ENCODE measurements at places on chromosomes 6 and 20.

DNA sequence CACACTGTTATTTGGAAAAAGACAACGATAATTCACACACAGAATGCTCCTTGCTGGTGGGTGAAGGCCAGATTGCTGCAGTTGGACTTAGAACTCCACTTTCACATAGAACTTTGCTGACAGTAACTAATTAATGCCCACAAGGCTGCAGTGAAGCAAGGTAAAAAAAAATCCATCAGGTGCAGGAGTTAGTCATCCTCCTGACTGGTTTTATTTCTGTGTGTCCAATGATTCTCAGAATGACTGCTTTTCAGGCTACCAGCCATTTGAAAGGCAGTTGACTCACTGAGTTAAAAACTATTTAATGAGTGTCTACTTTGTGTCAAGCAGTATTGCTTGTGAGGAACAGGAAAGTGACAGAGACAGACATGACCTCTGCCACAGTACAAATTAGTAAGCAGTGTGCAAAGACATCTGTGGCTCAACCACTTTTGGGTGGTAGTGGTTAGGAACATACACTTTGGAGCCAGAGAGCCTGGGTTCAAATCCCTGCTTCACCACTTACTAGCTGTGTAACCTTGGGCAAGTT is 41.9 kb downstream of the ELOVL5 start:
- no peak for DNase-seq

DNA sequence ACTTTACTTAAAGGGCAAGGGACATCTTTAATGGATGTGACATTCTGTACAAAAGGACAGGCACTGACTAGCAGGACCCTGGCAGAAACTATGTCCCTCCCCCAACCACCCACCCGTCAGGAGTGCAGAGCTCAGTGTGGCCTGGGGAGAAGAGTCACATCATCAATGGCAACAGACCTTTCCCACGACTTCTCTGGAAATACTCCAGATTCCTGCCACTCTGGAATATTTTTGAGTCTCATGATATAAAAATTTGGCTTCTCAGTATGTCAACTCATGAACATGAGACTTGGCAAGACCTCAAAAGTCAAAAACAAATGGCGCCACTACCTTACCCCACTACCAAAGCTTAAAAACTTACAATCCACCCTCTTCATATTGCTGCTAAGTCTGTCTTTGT is 118.3 kb downstream of the SLC23A2 start:
- no peak for DNase-seq

DNA sequence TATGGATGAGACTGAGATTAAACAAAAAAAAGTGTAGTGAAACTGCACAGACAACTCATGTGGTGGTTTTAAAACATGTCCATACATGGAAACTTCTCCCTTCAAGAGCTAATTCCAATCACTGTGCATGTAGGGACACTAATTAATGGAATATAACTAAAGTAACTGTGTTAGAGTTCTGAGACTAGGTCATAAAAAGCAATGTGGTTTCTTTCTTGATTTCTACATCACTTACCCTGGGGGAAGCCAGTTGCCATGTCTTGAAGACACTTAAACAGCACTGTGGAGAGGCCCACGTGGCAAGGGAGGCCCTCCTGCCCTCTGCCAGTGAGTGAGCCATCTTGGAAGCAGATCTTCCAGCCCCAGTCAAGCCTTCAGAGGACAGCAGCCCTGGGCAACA is 118.2 kb upstream of the DST start:
- DNase-seq: no peak

- no peak for DNase-seq
Measured at GRCh38 chr20:51562332-51563173, 20.0 kb upstream of the NFATC2 start.

- no peak for DNase-seq
Measured at GRCh38 chr6:131727467-131727866, 16.6 kb upstream of the CTAGE9 start.

DNA sequence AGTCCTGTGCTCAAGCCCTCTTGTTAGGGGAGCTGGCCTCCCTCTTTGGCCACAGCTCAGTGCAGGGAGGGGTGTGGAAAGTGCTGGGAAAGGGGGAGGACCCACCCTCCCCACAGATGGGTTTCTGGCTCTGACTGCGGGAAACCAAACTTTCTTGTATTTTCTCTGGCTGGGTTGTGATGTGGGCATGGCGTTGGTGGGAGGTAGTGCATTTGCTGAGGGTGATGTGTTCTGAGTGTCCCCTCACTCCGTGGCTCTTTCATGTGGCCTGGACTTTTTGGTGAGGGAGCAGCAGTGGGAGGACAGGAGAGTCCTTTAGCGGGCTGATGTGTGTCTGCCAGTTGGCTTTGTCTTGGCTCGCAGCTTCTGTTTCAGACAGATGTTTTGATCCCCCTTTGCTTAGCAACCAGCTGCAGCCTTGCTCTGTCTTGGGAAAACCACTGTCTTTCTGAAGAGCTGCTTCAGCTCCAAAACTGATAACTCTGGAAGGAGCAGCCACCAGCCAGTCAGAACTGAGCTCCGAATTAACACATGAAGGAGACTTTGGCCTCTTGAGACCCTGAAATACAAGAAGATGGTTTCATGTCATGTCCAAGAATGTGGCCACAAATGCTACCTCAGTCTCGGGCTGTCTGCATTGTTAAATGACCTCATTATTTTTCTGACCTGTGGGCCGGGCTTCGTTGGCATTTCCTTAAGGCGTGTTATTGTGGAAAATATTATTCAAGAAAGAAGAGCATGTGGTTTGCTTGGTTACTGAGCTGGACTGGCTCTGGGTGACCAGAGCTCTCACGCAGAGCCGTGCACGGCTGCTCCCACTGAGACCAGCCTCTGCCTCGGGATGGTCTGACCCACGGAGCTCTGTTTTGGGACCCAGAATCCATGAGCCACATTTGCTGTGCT is 21.5 kb downstream of the SYNJ2 start:
- DNase-seq: no peak

DNA sequence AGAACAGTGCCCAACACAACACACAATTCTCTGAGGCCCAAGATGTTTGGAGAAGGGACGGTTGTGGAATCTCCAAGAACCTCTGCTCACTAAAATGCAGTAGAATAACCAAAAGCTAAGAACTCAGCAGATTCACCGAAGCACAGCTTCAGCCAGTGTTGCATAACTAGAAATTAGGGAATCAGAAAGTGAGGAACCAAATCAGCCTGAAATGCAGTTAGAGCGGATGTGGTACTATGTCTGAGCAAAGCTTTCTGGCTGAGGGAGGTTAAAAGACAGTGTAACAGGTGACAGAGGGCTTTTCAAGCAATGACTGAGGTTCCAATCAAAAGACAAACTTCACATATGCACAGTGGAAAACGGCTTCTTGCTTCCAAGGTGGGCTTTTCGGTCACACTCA is 197.9 kb upstream of the KCNK16 start:
- DNase-seq: no peak

- DNase-seq: no peak
Measured at GRCh38 chr6:8166156-8166555, 63.8 kb upstream of the EEF1E1 start.

- no peak for DNase-seq
Measured at GRCh38 chr6:138477913-138478539, 21.3 kb downstream of the NHSL1 start.

GRCh38 chr6:110658631-110659211 is 156.5 kb downstream of the CDK19 start:
- DNase-seq: no peak

GRCh38 chr6:98864497-98864896 is 30.1 kb downstream of the POU3F2 start:
- no peak for DNase-seq

GRCh38 chr6:26249957-26250697 is 114.9 kb upstream of the BTN3A2 start:
- no peak for DNase-seq

DNA sequence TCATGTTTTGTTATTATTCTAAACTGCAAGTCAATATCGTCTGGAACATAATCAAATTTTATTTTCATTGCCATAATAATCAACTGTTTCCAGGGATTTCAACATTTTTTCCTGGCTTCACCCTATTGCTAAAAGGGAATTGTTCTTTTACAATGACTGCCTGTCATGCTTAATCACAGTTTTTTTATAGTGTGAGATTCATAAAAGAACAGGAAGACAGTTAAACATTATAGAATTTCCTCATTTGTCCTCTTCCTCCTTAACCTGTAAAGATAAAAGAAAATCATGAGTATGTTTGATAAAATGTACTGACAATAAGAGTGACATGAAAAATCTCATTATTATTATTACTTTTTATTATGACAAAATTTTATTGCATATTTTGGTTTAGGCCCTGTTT is 73.3 kb upstream of the CENPW start:
- DNase-seq: no peak

GRCh38 chr20:20009784-20010253 is 7.3 kb upstream of the NAA20 start:
- DNase-seq: no peak

DNA sequence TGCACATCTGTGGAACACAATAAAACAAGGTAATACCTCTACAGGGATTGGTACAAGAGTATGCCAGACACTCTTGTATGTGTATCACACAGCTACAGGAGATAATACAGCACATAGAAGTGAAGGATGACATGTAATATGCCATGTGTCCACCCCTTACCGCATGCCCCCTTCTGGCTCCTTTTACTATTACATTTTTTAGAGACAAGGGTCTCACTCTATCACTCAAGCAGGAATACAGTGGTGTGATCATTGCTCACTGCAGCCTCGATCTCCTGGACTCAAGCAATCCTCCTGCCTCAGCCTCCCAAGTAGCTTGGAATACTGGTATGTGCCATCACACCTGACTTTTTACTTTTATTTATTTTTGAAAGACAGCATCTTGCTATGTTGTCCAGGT is 4.2 kb upstream of the NCR3 start:
- DNase-seq: no peak

GRCh38 chr6:157880534-157880933 is 57.5 kb downstream of the SNX9 start:
- DNase-seq: no peak

- no peak for DNase-seq
Measured at GRCh38 chr6:138428944-138429598, 25.0 kb downstream of the HEBP2 start.

GRCh38 chr6:90199900-90200299 is 96.7 kb downstream of the BACH2 start:
- DNase-seq: no peak

DNA sequence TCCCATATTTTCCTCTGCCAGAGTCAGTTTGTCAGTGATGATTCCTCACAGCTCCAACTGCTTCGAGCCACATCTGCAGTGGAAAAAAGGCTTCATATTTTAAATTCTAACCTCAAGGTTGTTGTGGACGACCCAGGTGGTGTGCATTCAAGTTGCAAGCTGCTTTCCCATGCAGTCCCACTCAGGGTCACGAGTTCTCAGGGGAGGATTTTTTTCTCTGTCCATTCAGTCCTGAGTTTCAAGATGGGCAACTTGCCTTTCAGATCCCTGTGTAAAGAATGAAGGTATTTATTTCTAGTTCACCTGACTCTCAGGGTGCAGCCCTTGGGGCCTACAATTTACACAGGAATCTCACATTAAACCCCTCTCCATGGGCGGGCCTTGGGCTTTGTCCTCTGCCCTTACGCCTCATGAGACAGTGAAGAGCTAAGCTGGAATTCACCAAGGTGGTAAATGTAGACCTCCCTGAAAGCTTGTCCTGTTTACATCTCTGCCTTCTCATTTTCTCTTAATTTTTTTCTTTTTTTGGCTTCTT is 65.9 kb downstream of the TPD52L1 start:
- DNase-seq: no peak

- no peak for DNase-seq
Measured at GRCh38 chr6:137903933-137904821, 37.1 kb downstream of the TNFAIP3 start.

DNA sequence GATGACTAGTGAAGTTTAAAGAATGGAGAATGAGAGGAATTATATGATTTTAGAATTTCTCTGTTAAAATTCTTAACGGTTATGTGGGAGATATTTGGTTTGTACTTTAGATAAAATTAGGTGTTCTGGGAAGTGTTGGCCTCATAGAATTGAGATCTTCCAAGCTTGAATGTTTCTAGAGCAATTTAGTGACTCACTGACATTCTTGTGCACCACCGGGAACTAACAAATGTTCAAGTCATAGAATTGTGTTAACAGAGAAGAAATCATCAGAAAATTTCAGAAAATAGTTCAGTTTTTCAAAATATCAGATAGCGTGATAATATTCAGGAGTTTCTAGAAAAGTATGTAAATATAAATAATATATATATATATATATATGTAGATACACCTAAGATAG is 67.9 kb upstream of the BMP5 start:
- no peak for DNase-seq

DNA sequence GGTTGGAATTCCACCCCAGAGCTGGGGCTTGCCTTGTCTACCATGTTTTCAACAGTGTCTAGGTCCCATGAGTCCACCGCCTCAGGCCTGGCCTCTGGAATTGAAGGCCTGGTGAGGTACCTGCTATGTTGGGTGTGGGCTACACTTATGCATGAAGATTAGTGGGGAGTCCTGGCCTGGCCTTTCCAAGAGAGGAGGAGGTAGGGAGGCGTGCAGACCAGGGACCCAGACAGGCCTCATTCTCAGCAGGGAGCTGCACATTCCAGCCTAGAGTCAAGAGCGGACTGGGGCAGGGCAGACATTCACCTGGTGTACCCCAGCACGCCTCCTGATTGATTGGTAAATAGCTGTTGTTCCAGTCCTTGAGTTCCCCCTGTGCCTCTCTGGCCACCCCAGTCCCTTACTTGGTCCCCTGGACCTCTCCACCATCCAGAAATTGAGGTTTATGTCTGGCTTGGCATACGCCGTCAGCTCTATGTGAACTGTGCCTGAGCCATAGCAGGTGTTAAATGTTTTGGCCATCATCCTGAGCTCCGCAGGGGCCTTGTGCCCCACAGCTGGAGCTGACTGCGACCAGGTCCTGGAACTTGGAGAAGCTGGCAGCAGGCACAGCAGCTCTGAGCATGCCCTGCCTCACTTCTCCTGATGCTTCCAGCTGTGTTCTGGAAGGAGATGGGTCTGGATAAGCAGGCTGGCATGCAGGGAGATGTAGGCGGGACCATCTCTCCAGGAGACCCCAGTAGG is 8.2 kb upstream of the VEGFA start:
- no peak for DNase-seq

DNA sequence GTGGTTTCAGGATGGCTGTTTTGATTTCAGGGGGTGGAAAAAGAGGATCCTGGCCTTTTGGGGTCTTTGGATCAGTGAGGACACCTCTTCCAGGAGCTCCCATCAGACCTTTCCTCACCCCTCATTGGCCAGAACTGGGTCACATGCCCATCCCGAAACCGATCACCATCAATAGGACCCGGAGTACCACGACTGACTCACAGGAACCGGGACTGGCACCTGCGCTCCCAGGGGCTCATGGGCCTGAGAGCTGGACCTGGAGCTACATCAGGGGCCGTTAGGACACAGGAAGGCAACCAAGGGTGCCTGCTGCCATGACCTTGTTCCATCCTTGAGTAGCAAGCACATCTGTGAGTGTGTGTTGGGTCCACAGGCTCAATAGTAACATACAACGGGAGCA is 180.4 kb downstream of the BMP7 start:
- DNase-seq: no peak

DNA sequence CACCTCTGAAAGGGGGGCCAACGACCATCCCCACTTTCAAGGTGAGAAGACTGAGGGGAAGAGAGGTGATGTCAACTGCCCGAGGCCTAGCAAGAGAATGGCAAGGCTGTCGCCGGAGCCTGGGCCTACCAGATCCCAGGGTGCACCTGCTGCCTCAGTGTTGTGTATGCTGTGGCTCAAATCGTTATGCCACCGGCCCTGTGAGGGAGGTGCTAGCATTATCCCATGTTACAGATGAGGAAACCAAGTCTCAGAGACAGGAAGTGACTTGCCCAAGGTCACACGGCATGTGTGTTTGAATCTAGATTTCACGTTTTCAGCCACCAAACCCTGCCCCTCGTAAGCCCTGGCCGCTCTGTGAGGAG is 152.5 kb downstream of the CEBPB start:
- no peak for DNase-seq
